ENCODE measurements at places on chromosomes 7 and 10.

GRCh38 chr10:34406463-34407323 is 408.4 kb downstream of the PARD3 start:
- no peak for DNase-seq

- DNase-seq: no peak
These were observed 700 bp downstream of the MTPN start for GRCh38 chr7:135976312-135977006.

GRCh38 chr7:129072479-129073011 is 17.6 kb upstream of the TNPO3 start:
- DNase-seq: no peak

GRCh38 chr10:118581340-118581739 is 14.1 kb downstream of the PRLHR start:
- no peak for DNase-seq

DNA sequence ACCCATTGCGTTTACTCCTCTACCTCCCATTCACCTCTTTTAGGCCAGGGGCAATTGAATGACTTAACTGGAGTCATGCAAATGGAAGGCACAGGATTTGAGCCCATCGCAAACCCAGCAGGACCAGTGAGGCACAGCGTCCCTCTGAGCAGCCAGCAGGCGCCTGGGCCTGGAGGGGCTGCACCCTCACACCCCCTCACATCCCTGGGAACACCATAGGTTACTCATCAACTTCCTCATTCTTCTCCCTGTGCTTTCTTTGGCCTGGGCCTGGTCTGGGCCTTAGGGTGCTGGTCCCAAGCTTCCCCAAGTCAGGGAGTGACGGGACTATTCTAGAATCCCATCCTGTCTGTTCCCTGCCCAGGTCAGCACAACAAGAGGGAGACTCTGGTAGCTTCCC is 169.4 kb upstream of the EEPD1 start:
- DNase-seq: no peak

GRCh38 chr10:3169271-3169670 is 3.3 kb downstream of the PITRM1 start:
- DNase-seq: no peak

GRCh38 chr10:5524641-5525560 is at the start of gene CALML3:
TSS of gene CALML3 (plus strand) at chr10:5524961. CDS start at chr10:5525086, 125 bp downstream.
- DNase-seq: no peak

- DNase-seq: no peak
These were observed 193.4 kb upstream of the PRSS58 start for GRCh38 chr7:142451296-142451695.

DNA sequence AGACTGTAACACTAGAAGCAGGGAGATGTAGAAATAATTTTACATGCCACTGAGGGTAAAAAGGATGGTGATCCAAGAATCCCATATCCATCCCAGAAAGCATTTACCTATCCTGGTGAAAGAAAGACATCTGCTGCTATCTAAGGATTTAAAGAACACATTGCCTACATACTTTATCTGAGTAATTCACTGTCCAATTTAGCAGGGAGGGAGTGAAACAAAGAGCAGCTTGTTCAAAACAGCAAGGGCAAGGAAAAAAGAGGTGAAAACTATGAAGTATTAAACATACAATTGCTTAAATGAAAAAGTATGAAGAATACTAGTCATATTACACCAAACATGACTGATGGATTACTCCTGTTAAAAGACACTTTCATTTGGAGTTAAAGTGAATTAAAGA is 206.2 kb downstream of the PPP1R9A start:
- DNase-seq: no peak

DNA sequence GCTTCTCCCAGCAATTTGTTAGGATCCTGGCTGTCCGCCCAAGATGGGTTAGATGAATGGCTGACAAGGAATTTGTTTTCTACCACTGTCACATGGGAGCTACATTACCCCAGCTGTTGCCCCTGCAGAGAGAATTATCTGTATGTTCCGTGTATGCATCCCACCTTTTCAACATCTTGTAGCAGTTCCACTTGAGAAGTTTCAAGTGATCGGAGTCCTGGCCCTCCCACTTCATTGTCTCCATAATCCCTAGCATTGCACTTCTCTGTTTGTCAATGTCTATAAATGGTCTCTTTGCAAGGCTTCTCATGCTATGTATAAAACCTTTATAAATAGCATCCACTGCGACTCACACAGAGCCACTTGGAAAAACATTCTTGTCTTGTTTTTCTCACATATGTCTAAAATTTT is 972.5 kb downstream of the CNTNAP2 start:
- peak; percentile 24 for DNase-seq

GRCh38 chr7:145915679-145916078 is 200.9 kb upstream of the CNTNAP2 start:
- no peak for DNase-seq

DNA sequence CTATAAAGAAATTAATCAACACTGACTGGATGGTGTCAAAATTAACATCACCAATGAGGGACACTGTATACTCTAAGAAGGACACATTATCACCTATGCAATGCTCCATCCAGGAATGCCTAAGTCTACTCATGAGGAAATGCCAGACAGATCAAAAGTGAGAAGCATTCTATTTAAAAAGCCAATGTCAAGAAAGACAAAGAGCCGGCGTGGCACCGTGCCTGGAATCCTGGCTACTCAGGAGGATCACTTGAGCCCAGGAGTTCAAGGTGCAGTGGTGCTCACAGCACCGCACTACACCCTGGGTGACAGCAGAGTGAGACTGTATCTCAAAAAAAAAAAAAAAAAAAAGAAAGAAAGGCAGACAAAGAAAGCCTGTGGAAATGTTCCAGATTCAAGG is 45.5 kb upstream of the ANAPC16 start:
- no peak for DNase-seq

GRCh38 chr10:79376078-79376628 is 28.9 kb downstream of the PPIF start:
- no peak for DNase-seq

GRCh38 chr10:90138844-90139243 is 437.5 kb downstream of the KIF20B start:
- DNase-seq: no peak

DNA sequence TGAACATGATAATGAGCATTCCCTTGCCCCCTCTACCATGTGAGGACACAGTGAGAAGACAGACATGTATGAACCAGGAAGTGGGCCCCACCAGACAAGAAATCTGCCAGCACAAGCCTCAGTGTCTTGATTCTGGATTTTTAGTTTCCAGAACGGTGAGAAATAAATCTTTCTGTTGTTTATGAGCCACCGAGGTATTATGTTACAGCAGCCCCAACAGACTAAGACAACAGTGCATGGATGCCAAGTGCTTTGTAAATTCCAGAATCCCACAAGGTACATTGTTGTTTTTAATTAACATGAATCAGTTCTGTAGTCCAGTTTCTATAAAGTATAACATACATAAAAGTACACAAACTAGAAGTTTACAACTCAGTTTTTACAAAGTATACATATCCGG is 162.2 kb downstream of the ARHGAP21 start:
- DNase-seq: peak; percentile 21

- DNase-seq: no peak
These were observed 12.3 kb upstream of the ELN start for GRCh38 chr7:74015670-74016069.

DNA sequence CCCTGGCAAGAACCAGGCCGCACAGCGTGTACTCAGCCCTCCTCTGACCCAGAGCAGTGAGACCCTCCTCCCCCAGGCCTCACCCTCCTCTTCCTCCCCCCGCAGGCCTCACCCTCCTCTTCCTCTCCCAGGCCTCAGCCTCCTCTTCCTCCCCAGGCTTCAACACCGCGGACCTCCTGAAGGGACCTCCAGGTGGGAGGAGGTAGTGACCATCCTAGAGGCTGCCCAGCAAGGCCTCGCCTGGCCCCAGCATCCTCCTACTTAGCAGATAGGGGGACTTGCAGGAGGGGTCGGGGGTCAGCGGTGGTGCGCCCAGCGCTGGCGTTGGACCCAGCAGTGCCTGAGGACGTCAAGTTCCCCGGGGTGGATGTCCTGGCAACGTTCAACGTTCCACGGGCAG is 270.8 kb downstream of the ELFN1 start:
- no peak for DNase-seq

- DNase-seq: peak; percentile 55
These were observed 70.6 kb downstream of the FGFR2 start for GRCh38 chr10:121527690-121528089.

- DNase-seq: no peak
These were observed 167.2 kb downstream of the RAMP3 start for GRCh38 chr7:45324683-45325237.

- no peak for DNase-seq
These were observed 215.7 kb upstream of the HABP2 start for GRCh38 chr10:113337142-113337541.

DNA sequence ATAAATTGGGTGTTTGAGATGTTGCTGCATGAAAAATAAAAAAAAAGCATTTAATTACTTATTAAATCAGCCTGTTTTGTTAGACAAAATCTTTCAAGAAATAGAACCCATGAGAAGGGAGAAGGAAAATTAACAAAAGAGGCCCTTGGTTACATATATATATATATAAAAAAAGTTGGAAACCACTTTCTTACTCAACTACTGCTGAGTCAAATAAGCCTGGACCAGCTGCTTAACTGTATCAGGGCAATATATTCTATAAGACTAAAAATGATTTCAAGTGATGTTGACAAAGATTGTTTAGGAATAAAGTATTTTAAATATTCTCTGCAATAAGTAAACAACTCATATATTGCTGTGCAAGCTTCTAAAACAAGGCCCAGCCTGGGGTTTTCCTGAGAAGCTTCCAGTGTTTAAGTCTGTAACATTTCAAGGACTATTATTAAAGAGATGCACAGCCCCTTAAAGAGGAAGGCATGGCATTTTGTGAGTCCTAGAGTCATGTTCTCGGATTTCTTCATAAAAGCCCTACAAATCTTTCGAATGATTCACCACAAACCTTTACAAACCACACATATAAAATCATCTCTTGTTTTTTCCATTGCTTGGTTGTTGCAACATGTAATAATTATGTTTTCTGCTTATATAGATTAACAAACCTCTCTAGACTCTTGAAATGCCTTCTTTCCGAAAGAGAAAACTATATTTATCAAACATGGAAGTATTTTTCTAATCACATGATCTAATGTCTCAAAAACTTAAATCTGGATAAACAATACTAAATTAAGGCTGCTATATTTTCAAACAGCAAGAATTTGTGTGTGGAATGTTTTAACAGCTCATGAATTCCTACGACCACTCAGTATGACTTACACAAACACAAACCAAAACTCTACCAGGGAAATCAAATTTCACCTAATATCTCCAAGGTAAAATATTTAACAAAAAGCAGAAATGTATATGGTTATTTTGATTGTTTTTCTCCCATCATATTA is 14.3 kb downstream of the JAZF1 start:
- DNase-seq: peak; percentile 62

DNA sequence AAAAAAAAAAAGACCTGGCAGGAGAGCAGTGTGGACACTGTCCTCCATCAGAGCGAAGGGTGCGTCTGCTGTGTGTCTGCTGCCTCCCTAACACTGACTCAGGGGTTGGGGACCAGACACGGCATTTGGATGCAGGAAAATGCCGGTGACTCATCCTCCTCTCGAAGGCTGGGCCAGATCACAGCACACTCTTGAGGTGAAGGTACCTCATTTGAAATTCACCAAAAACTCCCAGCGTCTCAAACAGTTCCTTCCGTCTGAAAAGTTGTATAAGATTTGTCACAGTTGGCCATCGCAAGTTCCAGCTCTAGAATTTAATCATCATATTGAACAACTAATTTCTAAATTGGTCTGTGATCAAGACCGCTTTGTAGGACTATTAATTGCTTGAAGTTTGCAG is 118.1 kb upstream of the LYZL2 start:
- DNase-seq: no peak

DNA sequence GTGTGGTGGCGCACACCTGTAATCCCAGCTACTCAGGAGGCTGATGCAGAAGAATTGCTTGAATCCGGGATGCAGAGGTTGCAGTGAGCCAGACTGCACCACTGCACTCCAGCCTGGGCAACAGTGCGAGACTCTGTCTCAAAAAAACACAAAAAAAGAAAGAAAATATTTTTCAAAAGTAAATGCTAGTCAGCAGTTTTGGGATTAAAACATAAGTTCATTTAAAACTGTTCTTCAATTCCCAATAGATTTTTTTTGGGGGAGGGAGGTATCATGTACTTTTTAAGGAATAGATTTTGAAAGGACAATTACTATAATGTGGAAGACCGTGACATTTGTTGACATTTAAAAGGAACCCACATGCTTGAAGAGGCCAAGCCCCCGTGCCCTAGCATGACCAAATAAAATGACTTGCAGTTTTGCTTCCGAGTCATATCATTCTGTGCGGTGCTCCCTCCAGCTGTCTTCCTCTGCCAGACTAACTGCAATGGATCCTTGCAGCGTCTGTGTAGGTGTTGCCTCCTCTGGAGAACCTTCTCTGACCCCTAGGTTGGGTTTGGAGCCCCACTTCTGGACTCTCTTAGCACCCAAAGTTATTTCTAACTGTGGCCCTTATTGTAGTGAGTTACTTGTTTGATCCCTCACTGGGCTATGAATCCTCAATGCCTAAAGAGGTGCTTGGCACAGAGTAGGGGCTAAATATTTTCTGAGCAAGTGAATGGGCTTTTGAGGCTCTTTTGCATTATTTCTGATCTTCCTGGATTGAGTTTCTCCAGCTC is 17.4 kb upstream of the HPS1 start:
- DNase-seq: peak; percentile 23

DNA sequence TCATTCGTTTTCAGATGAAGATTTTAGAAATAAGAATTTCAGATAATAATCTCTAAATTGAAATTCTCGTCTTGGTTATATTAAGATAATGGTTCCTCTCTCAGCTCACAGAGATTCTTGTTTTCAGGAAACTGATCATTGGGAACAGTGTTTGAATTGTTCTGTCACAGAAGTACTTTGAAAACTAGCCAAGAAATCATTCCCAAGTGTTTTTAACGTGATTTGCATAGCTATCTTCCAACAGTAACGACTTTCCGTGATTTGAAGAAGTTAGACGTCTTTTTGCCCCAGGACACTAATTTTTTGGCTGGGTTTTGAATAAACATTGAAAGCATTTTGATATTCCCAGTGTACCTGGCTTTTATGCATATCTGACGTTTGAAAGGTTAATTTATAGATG is 116.0 kb downstream of the CDCA7L start:
- DNase-seq: no peak

GRCh38 chr10:11035301-11035991 is 17.8 kb downstream of the CELF2 start:
- peak; percentile 70 for DNase-seq

All from H4 (cell line).